CD4-positive, CD25-positive, alpha-beta regulatory T cell (primary cell): ENCODE measurements at places on chromosomes 3 and 15. TPM values are rescaled to one million over a fixed set of nuclear protein-coding genes. Genes with fewer than 3 reads are reported as not detected.

DNA sequence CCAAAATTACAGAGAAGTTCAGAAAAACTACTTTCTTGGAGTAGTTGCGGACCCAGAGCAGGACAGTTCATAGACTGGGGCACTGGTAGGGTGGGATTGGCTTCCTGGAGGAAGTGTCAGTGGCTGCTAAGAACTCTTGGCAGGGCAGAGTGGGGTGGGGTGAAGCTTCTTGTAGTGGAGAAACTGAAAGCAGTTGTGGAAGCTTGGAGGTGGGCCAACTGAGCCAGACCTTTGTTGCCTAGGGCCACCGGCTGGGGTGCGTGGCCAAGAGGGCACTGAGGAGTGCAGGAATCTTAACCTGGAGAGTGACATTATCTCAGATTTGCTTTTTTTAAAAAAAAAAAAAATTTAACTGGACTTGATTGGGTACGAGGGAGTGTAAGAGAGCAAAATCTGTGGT lies 3.1 kb downstream of the KAT2B start:
- peak; percentile 77 for DNase-seq

GRCh38 chr3:39568508-39568907 lies 101.0 kb downstream of the MOBP start:
- DNase-seq = no peak

The SLC24A5 gene
- polyA plus RNA-seq = not detected

DNA sequence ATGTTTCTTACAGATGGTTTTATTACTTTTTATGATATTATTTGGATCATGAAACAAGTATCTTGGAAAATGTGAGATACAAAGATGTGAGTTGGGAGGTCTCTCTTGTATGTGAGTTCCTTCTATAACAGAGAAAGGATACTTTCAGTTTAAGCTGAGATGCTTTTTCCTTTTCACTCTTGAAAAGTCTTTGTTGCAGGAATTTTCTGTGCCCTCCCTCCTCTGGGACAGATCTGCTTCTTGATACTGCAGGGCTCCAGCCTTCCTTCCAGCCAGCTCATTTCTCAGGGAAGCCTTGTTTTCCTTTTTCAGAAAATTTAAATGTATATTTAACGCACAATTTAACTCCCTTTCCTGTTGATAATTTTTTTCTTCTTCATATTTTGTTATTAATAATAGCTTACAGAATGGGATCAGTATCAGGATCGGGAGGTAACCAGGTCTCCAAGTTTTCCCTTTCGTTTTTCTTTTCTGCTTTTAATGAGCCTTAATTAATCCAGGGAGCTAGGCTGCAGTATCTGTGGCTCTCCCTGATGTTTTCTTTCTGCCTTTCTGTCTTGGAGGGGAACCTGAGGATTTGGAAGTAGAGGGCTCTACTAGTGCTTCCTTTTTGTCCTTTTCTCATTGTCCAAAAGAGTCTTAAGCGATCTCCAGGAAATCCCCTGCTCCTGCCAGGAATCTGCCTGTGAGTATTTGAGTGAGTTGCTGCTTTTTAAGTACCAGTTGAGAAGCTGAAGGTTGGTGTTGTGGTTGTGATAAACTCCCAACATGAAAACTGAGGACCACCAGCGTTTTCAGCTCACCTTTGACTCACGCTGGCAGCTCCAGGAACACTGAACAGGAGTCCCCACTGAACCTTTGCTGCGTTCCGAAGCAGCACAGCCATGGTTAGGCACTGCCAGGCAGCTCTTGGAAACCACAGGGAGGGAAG lies 105.7 kb downstream of the IGF1R start:
- DNase-seq = no peak

The ALPK3 gene
- not detected for polyA plus RNA-seq

GRCh38 chr3:50192124-50192523 lies 714 bp downstream of the GNAT1 start:
- no peak for DNase-seq
